ENCODE measurements at places on chromosomes 13 and 19.

DNA sequence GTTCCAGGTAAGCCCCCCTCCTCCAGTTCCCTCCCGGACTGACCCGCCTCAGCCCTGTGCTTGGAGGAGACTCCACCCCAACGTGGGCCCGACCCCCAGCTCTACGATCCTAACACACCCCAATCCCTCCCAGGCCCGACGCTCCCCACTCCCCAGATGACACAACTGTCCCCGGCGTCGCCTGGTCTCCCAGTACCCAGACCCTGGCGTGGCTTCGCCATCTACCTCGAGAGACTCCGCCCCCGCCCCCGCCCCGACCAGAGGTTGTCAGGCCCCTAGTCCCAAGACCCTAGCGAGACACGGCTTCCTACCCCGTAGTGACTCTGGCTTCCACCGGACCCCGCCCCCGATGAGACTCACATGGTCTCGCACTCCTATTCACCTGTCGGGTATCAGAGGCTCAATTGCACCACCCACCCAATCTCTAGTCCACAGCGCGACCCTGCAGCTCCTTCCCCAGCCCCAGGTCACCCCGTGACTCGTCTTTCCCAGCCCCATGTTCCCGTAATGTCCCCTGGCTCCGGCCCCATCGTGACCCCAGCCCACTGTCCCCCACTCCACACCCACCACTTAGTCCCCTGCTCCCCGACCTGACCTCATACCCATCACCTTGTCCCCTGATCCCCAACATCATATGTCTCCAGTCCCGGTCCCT is 2.9 kb downstream of the CD37 start:
- DNase-seq, result no peak

- DNase-seq, result peak; percentile 33
Observed at GRCh38 chr19:7917267-7918061, 2.7 kb upstream of the SNAPC2 start.

DNA sequence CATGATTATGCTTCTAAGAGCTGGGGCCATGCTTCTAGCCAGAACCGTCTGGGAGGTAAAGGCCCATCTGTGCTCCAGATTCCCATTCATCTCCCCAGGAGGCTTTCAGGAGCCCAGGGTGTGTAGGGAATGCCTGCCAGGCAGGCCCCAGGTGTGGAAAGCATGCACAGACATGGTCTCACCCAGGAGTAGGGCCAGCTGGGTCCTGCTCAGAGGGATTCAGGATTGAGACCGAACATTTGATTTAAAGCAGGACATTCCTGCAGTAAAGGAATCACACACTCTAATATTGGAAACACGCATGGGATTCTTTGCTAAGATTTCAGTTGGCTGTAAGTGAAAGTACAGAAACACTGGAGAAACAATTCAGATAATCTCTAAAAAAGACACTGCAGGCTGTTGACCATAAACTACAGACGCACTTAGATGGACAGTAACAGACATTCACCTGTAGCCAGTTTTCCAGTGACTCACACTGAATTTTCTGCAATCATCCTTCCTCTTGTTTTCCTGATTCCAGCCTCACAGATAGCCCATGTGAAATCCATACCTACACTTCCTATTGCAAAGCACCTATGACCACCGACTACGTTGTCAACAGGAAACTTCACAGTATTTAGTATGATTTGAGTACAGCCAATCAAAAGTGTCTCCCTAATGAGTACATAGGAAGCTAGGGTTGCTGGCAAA is 257.8 kb downstream of the TBC1D4 start:
- no peak for DNase-seq

DNA sequence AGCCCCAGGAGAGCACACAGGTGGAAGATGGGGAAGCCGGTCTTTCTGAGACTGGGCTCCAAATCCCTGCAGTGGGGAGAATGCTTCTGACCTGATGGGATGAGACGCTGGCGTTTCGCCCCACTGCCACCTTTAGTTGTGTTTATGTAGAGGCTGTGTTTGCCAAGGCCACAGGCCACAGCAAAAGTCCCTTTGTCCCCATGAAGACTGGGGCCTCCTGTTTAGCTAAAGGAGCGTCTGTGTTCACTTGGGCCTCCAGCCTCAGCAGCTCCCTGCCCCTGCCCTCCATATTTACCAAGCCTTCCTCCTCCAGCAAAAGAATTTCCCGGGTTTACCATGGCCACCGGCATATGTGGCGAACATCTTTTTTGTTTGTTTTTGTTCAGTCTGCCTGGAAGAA is 10.4 kb upstream of the KLK14 start:
- no peak for DNase-seq

DNA sequence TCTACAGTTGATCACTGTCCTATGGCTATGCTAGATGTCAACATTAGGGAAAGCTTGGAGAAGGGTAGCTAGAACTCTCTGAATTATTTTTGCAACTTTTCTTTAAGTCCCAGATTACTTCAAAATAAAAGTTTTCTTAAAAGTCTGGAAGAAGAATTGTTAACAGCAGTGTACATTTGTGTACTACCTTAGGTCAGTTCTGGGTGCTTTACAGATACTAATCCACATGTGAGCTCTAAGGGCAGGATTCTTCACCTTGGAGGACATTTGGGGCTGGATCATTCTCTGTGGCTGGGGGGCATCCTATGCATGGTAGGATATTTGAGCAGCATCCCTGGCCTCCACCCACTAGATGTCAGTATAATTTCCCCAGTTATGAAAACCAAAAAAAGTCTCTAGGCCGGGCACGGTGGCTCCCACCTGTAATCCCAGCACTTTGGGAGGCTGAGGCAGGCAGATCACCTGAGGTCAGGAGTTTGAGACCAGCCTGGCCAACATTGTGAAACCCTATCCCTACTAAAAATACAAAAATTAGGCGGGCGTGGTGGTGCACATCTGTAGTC is 2.8 kb downstream of the BRME1 start:
- DNase-seq, result peak; percentile 58

DNA sequence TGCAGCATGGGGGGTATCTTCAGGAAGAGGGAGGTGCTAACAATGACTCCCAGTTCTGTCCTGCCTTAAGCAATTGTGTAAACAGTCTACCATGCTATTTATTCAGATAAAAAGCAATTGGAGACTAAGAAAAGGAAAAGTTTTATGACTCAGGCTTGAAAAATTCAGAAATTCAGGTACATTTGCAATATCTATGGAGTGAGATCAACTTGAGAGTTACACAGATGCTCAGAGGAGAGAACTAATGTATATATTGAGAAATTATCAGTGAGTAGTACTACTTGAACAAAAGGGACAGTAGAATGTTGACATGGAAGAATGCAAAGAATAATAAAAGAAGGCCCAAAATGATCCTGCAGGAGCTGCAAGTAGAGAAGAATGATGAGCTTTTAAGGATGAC is 277.6 kb upstream of the DACH1 start:
- DNase-seq, result no peak

DNA sequence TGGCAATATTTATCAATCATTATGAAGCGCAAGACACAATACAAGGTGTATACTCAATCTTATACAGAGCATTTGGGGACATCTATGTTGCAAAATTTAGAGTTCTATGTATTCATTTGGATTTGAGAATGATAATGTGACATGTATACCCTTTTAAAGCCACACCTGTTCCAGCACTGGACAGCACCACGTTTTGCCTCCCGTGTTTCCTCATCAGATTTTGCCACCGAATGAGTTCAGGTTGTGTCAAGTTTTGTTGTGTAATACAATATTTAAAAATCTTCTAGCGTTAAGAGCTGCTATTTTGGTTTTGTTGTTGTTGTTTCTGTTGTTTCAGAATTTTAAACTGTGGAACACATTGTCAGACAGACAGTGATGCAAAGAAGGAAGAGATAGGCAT is 568.3 kb upstream of the GPC6 start:
- no peak for DNase-seq

GRCh38 chr13:40329781-40330485 is 336.5 kb downstream of the FOXO1 start:
- DNase-seq, result no peak

- no peak for DNase-seq
Observed at GRCh38 chr13:48299591-48299990, 4.0 kb upstream of the RB1 start.

DNA sequence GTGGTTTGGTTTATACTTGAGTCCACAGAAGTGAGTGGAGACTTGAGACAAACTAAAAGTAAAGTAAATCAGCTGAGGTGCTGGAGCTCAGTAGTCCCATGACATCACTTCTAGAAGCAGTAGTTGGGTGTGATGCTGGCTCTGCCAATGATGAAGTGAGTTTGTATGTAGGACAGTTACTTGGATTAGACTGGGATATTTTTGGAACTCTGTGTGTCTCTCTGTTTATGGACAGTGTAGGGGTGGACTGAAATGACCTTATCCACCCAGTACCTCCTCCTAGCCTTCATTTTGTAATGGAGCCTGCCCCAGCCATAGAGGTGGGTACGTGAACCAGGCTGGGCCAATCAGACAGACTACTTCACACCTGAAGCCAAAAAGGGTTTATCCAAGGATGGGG is 52.2 kb downstream of the POLR1D start:
- DNase-seq, result no peak

- no peak for DNase-seq
Observed at GRCh38 chr13:78742659-78743058, 83.7 kb upstream of the OBI1 start.

- DNase-seq, result no peak
Observed at GRCh38 chr13:25927363-25927762, 124.5 kb downstream of the SHISA2 start.

DNA sequence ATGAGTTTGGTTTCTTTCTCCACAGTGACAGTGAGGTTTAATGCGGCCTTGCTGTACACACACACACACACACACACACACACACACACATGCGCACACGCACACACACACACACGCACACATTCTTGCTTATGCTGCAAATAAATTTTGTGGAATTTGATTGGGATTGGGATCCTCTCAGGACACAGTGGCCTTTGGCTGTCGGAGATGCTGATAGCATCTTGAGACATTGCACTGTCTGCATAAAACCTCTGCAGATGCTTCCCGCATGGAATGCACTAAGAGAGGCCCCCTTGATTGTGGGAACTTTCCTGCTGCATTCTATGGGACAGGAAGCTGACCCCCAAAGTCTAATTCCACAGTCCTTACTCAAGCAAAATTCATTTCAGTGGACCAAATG is 145.6 kb downstream of the FLT1 start:
- no peak for DNase-seq

- peak; percentile 71 for DNase-seq
Observed at GRCh38 chr19:9205501-9206113, 13.8 kb downstream of the OR7D4 start.

GRCh38 chr19:19500975-19501644 is 14.2 kb downstream of the TSSK6 start:
- DNase-seq, result no peak

- DNase-seq, result no peak
Observed at GRCh38 chr19:8684001-8684902, 14.3 kb downstream of the ACTL9 start.

- DNase-seq, result no peak
Observed at GRCh38 chr13:70390064-70390463, 281.8 kb upstream of the KLHL1 start.

DNA sequence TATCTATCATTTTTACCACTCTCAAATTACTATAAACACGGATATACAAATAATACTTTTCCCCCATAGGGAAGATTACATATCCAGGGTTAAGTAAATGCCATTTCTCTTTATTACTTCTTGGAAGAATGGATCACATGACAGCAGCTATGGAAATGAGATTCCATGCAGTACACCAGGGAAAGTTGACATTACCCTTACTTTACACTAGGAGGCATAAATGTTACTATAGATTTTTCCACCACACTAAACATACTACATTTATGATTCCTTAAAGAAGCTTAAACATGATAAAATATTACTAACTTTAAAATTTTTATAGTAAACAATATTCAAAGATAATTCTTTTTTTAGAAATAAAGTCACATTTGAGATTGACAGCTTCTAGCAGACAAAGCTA is 611.4 kb downstream of the PCDH9 start:
- no peak for DNase-seq

DNA sequence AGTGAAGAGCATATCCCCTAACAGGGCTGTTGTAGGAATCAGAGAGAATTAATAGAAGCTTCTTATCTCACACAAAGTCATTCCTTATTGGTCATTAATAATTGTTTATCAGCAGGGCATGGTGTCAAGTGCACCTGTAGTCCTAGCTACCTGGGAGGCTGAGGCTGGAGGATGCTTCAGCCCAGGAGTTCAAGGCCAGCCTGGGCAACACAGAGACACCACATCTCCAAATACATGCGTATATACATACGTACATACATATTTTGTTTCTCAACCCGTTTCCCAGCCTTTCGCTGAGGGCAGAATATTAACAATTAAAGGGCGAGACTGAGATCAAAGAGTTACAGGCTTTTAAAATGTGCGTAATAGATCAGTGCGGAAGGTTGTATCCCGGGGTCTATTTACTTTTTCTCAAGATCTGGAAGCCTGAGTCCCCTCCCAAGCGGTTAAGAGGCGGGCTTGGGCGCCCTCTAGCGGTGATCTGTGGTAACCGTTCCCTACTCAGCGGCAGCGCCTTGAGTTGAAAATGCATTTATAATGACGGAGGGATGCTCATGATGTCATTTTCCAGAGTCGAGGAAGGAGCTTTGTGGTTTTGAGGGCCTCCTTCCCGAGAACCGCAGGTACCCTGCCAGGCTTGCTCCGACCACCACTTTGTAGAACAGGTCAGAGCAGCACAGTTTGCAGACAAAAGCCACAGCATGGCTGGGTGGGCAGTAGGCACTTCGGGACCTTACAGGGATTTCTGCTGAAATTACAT is 169.6 kb upstream of the GPR12 start:
- peak; percentile 60 for DNase-seq

GRCh38 chr19:37172368-37173366 is at the start of gene ZNF585A:
TSS of gene ZNF585A (minus strand) at chr19:37172695. CDS start at chr19:37169910, 2,785 bp downstream.
- DNase-seq, result peak; percentile 89

DNA sequence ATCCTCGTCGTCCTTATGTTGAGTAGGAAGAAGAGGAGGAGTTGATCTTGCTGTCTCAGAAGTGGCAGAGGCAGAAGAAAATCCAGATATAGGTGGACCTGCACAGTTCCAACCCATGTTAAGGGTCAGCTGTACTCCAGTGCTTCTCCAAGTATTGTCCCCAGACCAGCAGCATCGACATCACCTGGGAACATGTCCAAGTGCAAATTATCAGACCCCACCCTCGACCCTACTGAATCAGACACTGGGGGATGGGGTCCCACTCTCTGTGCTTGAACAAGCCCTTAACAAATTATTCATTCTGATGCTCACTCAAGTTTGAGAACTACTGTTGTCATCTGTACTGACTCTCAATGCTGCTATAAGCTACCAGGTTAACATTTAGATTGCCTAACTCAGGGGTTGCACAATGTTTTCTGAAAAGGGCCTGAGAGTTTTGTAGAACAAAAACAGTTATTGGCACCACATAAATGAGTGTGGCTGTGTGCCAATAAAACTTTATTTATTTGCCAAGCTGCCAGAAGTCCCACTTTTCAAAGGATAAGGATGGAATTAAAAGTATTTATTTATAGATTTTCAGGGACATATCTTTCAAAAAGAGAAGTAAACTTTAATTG is 226.7 kb upstream of the IPO5 start:
- no peak for DNase-seq

GRCh38 chr13:111314852-111315251 is 5.6 kb upstream of the TEX29 start:
- DNase-seq, result no peak

GRCh38 chr13:50998326-50998725 is 88.7 kb downstream of the RNASEH2B start:
- no peak for DNase-seq

- no peak for DNase-seq
Observed at GRCh38 chr19:14769201-14769600, 9.2 kb downstream of the ADGRE2 start.

Data from CD8-positive, alpha-beta T cell (primary cell).